ENCODE measurements at places on chromosomes 1 and 21. TPM values are rescaled to one million over a fixed set of nuclear protein-coding genes. Genes with fewer than 3 reads are reported as not detected.

FAM177B gene
- not detected for polyA plus RNA-seq

NCF2 gene
- polyA plus RNA-seq, result 6.0 TPM

SLC25A34 gene
- polyA plus RNA-seq, result 1.2 TPM

HTR1D gene
- polyA plus RNA-seq, result 0.39 TPM

RBM11 gene
- polyA plus RNA-seq, result not detected

EFNA1 gene
- polyA plus RNA-seq, result 14.4 TPM

CLCNKA gene
- polyA plus RNA-seq, result 0.03 TPM

S100B gene
- 0.24 TPM for polyA plus RNA-seq

All from SK-N-SH (cell line).